ENCODE measurements at places on chromosomes 3 and 15.

GRCh38 chr3:174101244-174101643, 703.7 kb downstream of the NLGN1 start:
- no peak for DNase-seq

DNA sequence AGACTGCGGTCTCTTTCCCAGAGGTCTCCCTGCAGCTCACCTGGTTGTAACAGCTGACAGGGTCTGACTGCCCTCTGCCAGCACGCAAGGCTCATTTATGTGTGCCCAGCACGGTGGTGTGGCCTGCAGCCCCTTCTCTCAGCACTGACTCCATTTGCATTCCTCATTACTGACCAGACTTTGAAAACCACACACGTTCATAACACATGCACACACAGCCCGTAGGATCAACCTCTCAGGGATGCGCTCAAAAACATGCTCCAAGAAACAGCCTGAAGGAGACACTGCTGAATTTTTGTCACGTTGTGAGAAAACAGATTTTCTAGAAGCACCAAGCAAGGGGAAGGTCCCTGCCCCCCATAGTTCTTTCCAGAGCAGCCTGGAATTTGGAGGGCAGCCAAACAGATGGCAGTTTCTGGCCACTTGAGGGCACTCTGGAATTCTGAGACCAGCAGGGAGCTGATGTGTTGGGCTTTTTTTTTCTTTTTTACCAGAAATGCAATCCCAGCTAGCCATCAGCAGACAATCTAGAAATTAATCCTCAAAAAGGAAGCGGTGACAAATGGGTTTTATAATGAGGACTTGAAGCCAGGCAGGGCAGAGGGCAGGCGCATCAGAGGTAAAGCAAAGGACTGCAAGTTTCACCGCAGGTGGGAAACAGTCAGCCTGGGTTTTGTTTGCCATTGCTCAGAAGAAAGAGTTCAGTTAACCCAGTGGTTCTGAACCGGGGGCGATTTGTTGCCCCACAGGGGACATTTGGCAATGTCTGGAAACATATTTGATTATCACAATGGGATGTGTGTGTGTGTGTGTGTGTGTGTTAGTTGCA, 170.5 kb upstream of the PROK2 start:
- DNase-seq, result no peak

DNA sequence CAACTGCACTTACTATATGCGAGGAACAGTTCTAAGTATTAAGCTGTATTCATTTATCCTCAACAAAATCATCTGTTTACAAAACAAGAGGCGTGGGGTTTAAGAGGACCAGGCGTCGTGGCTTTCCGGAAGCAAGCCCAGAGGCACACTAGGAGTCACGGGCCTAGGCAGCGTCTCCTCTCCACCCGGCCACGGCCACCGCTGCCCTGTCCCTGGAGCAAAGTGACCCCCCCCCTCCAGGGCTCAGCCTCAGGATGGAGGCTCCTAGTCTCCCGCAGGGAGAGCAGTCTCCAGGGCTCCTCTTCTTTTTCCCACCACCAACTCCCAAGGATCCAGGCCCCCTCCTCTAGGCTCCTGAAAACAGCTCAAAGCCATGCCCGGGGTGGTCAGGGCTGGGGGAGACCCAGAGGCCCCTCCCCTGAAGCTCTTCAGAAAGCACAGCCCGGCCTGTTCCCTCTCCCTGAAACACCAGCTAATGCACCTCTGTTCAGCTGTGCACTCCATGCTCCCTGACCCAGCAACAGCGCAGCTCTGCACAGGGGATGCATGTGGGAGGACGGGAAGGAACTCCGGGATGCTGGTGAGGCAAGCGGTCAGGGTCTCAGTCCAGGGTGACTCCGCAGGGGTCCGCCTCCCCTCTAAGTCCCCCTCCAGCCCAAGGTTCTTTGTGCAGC, 16.8 kb downstream of the TNK2 start:
- DNase-seq, result no peak

DNA sequence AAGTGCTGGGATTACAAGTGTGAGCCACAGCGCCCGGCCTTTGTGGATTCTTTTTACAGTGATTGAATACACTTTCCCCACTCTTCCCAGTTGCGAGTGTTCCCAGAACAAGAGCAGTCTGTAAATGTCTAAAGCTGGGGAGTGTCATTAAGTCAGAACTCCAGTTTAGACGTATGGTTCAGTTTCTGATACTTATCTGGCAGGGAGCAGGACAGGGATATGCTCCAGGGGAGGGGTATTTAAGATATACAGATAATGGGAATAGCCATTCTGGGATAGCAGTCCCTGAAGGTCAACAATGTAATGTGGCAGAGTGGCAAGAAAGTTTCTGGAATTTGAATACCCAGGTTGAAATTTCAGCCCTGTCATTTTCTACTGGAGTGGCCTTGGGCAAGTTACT, 164.1 kb downstream of the SSR3 start:
- DNase-seq, result no peak

Measured in mesenteric fat pad (tissue), 1 donor.